ENCODE measurements at places on chromosomes 1 and 21. TPM values are rescaled to one million over a fixed set of nuclear protein-coding genes. Genes with fewer than 3 reads are reported as not detected.

The KIFAP3 gene
- total RNA-seq, result 11.0 TPM

- DNase-seq, result peak; percentile 79
Observed at GRCh38 chr1:6440198-6441126, 15.9 kb downstream of the ESPN start.

GRCh38 chr1:5191470-5191869, 537.1 kb downstream of the AJAP1 start:
- DNase-seq, result no peak

DNA sequence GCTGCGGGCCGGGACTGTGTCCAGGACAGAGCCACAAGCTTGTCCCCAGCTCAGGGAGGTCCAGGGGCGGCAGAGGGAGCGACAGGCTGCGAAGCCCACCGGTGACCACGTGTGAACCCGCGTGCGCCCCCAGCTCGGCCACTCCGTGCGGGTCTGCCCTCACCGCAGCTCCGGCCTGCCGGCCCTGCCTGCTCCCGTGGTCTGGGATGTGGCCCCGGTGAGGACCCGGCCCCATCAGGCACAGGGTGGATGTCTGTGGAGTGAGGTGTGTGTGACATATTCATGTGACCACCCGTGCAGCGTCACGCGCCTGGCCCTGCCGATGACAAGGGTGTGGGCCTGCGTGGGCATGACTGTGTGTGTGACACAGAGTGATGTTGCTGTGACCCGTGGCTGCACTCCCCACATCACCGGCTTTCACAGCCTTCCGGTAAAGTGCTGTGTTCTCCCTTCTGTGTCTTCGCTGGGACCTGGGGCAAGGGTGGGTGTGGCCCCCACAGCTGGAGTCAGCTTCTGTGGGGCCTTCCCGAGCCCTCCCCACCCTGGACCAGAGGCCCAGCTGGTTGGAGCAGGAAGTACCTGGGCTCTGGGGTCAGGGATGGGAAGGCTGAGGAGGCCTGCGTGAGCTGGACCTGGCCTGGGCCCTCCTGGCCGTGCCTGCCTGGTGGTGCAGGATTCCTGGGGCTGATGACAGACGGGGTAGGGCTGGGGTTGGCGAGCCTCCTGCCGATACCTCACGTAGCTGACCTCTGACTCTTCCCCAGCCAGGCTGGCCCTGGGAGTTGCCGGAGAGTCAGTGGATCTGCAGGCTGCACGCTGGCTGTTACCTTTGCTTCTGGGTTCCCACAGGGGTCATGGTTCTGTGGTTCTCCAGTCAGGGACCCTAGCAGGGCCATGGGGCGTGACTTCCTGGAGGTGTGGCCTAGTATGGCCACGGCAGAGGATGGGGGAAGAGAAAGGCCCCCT, 4.1 kb downstream of the RNF223 start:
- no peak for DNase-seq

GRCh38 chr1:205593532-205593931, 38.3 kb downstream of the ELK4 start:
- DNase-seq, result no peak

The RORC gene
- total RNA-seq, result not detected

The VAV3 gene
- 0.57 TPM for total RNA-seq

- no peak for DNase-seq
Observed at GRCh38 chr1:208000504-208000903, 89.6 kb upstream of the CD34 start.

- DNase-seq, result no peak
Observed at GRCh38 chr1:236834876-236835275, 39.8 kb downstream of the MTR start.

The SLAMF1 gene
- not detected for total RNA-seq

- DNase-seq, result no peak
Observed at GRCh38 chr1:11746795-11747487, 11.0 kb downstream of the AGTRAP start.

DNA sequence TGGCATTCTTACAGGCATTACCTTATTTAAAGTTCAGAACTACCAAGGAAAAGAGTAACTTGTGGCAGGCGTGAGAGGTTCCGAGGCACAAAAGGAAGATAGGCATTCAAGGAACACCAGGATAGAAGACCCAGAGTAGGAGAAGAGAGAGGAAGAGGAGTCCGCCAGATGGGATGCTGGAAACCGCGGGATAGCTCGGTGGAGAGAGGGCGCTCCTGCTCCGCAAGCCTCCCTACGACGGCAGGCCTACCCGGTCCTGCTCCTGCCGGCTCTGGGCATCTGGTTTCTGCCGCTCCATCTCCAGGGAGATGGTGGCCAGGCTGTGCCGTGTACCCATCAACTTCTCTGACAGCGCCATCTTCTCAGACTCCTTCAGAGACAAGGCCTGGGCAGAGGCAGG, 5.4 kb upstream of the NBPF1 start:
- DNase-seq, result peak; percentile 36

DNA sequence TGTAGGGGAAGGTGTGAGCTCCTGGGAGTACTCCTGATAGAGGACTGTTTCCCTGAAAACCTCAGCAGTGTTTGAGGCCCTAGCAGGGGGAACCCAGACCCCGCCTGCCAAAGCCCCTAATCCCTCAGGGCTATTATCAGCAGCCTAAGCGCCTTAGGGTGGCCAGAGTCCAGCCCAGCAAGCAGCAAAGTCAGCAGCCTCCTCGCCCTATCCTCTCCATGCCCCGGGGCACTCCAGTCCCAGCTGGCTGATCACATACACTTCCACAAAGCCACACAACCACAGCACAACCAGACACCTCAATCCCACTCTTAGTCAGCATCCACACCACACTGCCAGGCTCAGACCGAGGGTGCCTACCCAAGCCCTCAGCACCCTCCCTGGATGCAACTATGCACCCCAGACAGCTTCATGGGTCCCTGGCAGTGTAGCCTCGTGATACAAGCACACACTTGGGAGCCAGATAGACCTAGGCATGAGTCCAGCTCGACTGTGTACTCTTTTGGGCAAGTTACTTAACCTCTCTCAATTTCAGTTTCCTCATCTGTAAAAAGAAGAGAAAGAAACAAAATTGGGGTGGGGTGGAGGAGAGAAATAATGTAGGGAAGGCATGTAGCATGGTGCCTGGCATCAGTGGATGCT, 7.1 kb downstream of the IGSF9 start:
- DNase-seq, result peak; percentile 66

The SHE gene
- total RNA-seq, result not detected

The SYNC gene
- not detected for total RNA-seq

The BMP8B gene
- 5.8 TPM for total RNA-seq

The LCE1D gene
- total RNA-seq, result not detected

The GPR61 gene
- not detected for total RNA-seq
